ENCODE measurements at places on chromosomes 5 and 9.

DNA sequence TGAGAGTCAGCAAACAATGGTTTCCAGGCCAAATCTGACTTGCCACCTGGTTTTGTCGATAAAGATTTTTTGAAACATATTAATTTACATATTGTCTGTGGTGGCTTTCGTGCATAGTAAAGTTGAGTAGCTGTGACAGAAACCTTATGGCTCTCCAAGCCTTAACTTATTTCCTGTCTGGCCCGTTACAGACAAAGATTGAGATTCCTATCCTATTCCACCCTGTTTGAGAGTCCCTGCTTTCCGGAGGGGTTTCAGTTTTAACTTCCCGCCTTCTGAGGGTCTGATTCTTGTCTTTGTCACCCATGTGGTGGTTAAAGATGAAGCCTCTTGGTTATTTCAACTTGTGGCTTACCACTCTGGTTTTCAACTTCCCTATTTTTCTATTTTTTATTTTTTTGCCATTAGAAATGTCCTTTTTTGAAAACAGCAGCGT, 11.4 kb downstream of the OTULIN start:
- DNase-seq = no peak

GRCh38 chr9:93222890-93223259, 38.9 kb downstream of the WNK2 start:
- no peak for DNase-seq

DNA sequence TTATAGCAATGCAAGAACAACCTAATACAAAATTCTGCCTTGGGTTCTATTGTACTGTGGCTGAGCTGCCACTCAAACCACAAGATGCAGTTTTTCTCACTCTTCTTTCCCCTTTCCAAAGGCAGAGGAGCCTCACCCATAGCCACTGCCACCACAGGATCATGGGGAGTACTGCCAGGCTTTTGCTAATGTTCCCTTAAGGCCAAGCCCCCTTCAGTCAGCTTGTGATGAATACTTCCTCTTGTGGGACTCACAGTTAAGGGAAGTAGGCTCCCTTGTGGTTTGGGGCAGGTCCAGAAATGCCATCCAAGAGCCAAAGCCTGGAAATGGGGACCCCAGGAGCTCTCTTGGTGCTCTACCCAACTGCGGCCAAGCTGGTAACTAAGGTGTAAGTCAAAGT, 258.7 kb downstream of the SPATA31D1 start:
- DNase-seq = no peak

GRCh38 chr5:168027007-168027406, 264.4 kb upstream of the WWC1 start:
- no peak for DNase-seq

- DNase-seq = no peak
These were observed 143.6 kb upstream of the EFNA5 start for GRCh38 chr5:107814183-107814827.

DNA sequence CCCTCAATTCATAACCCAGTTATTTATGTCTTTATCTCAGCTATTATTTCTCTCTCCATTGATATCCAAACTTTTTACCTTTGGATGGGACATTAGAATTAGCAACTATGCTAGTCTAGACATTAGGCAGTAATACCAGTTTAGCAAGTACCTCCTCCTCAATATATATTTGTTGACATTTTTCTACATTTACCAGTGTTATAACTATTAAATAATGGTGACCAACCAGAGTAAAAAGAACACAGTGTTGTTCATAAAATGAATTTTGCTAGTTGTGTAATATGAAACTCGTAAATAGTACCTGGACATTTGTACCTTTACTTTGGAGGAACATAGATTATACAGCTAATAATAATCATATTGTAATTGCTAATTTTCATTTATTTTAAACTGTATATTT, 554.6 kb upstream of the CDH6 start:
- no peak for DNase-seq

DNA sequence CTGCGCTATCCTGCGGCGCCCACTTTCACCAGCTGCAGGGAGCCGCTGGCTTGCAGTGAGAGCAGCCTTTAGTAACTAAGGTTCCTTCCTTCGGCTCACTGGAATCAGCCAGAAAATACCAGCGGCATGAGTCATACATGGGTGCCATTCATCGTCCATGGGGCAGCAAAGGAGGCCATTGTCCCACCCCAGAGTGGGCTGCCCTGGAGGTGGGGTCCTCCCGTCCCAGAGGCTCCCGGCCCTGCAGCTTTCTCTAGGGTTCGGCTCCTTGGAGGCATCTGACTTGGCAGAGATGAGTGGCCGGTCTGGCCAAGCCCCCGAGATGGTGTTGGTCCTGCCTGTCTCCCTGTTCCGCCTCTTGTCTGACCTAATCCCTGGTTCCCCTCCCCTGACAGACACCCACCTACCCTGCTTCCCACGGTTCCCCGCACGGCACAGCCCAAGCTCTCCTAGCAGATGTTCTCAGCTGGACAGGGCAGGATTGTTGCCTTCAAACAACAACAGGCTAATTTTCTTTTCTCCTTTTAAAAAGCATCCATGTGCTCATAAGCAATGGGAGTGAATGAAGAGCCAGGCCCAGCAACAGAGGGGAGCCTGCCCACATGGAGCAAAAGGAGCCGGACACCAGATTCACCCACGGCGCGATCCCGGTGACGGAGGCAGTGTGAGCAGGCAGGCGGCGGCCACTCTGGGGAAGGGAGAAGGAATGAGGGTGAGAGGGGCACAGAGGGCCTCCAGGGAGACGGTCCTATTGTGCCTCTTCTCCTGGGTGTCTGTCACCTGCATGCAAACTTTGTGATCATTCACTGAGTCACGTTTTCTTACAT, 97.0 kb upstream of the COL5A1 start:
- peak; percentile 64 for DNase-seq

- DNase-seq = no peak
These were observed 158.2 kb upstream of the PPP2R2B start for GRCh38 chr5:147036691-147037245.

- DNase-seq = no peak
These were observed 950.6 kb upstream of the NUDT12 start for GRCh38 chr5:104513121-104513602.

- DNase-seq = no peak
These were observed 94.7 kb downstream of the RICTOR start for GRCh38 chr5:38979535-38979934.

GRCh38 chr9:131081868-131082267, 14.5 kb upstream of the AIF1L start:
- no peak for DNase-seq

DNA sequence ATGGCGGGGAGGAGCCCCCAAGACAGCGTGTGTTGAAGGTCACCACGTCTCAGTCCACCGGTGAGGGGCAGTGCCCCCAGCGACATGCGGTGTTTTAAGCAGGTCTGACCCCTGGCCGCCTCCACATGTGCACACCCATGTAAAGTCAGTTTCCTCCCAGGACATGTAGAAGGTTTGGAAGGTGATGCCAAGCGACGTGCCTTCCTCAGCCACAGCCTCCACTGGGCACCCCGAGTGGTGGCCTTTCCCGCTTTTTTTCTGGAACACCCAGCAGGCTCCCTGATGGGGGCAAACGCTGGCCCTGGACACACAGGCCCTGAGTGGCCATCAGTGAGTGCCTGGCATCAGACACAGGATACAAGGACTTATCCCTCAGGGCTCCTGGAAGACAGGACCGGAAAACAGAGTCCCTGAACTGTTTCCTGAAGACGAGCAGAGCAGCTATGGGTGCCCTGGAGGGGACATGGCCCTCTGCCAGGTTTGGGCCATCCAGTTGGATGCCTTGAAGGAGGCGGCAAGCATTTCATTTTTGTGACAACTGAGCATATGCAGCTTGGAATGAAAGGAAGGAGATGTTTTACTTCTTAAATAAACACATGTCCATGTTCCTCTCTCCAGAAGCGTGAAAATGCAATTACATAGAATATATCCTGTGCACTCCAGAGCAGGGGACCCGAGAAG, 275.8 kb upstream of the IRX2 start:
- no peak for DNase-seq

DNA sequence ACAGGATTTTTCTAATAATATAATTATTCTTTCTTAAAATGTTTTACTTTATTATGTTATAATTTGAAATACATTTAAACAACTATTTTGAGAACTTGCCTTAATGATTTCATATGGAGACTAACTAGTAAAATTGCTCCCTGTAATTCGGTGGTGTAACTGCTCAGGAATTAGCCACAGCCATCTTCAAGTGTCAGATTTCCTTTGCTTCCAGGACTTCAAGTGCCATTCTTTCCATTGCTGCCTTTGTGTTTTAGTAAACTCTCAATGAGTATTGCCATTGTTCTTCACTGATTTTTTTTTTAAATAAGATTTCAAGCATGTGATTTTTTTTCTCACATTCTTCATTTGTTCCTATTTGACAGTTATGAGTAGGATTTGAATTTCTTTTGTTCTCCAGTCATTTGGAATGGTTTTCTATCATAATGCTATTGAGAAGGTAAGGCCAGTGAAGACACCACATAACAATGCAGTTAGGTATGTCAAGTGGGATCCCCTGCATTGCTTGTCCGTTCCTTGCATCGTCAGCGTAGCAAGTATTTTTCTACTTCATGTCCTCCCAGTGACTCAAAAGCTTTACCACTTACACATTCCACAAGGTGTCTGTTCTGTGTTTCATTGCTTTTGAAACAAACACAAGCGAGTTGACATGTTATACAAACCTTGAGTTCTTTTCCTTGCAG, 83.7 kb downstream of the LNPEP start:
- DNase-seq = no peak

- DNase-seq = no peak
These were observed 166.7 kb downstream of the SAXO1 start for GRCh38 chr9:18866121-18866831.

DNA sequence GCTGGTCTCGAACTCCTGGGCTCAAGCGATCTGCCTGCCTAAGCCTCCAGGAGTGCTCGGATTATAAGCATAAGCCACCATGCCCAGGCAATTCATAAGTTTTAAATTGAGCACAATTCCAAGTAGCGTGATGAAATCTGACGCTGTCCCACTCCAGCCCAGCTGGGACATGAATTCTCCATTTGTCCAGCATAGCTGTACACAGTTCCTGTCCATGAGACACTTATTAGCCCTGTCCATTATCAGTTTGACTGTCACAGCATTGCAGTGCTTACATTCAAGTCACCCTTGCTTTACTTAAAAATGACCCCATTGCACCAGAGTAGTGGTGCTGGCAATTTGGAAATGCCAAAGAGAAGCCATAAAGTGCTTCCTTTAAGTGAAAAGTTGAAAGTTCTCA, 7.6 kb upstream of the SLC30A5 start:
- no peak for DNase-seq

GRCh38 chr5:131305906-131306305, 42.1 kb downstream of the CDC42SE2 start:
- no peak for DNase-seq

DNA sequence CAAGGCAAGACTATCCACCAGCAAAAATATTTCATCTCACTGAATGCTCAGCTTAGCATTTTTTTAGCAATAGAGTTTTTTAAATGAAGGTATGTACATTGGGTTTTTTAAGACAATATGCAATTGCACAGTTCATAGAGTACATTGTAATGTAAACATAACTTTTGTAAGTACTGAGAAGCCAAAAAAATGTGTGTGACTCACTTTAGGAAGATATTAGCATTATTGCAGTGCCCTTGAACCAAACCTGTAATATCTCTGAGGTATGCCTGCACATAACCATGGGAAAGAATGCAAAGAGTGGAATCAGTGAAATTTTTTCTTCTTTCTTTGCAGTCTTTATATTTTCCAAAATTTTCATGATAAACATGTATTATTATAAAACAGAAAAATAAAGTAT, 1533.3 kb upstream of the WWC1 start:
- no peak for DNase-seq

GRCh38 chr9:137550231-137550621, at the start of gene PNPLA7:
Gene PNPLA7 (minus strand): TSS chr9:137550402. CDS start chr9:137550197, 205 bp downstream.
- peak; percentile 41 for DNase-seq

GRCh38 chr9:38440516-38440915, 16.3 kb upstream of the IGFBPL1 start:
- no peak for DNase-seq

DNA sequence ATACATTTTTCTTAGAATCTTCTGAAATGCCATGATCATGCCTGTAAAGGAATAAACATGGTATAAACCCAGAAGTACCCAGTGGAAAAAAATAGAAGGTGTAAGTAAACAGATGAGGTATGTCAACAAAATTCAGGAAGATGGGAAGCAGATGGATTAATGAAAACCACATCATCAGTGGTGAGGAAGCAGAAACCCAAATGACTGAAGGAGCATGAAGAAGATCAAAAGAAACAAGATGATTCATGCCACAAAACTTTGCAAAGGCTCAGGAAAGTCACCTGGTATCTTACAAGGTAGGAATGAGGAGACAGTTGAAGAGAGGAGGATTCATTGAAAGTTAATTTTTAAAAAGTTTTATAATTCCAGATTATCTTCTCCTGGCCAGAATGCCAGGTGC, 132.8 kb upstream of the PAPPA start:
- DNase-seq = no peak

DNA sequence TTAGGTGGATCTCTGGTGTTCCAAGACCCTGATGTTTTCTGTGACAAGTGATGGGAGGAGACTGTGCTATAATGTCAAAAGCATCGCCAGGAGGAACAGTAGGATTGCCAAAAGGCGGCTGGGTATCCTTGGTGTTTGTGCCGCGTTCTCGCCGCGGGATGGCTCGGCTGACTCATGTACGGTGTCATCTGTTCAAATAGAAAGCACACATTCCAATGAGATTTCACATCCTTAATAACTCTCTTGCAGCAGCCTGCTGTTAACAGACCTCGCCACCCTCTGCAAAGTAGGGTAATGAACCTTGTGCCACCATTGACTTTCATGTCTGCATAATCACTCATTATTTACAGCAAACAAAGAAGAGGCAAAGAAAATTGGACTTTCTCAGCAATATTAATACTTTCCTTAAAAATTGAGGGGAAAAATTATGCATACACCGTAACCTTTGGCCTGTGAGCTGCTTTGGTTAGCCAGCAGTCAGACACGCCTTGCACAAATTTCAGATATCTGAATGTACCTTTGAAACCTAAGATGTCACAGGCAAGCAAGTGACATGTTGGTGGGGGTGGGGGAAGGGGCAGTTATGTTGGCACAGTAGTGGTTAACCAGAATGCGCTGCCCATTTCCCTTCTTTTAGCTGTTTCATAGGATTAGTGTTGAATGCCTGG, 289.4 kb downstream of the EFNA5 start:
- no peak for DNase-seq
